ENCODE measurements at places on chromosomes 5 and 9. TPM values are rescaled to one million over a fixed set of nuclear protein-coding genes. Genes with fewer than 3 reads are reported as not detected.
A peak's percentile ranks its signal among the peaks of the same experiment; 100 is the strongest.

GRCh38 chr5:150272531-150272930 is 17.0 kb downstream of the CAMK2A start:
- peak; percentile 18 for DNase-seq

ANKRD18A gene
- total RNA-seq: 0.21 TPM

- no peak for DNase-seq
Observed at GRCh38 chr5:102889033-102889432, 133.9 kb downstream of the PAM start.

DNA sequence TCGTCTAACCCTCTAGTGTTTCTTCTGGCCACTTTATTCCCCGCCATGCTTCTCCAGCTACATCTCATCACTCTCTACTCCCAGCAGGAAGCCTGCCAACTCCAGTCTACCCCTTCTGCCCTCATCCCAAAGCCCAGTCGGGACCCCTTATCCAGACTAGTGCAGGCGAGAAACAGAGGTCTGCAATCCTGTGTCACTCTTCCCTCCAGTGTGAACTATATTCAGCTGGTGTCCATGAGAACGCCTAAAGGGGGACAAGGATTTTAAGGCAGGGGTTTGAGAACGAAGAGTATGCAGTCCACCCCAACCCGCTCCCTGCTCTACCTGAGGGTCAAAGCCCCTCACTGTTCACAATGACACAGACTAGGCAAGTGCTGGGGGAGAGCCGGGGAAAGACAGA is 41.7 kb upstream of the GABRP start:
- no peak for DNase-seq

DNA sequence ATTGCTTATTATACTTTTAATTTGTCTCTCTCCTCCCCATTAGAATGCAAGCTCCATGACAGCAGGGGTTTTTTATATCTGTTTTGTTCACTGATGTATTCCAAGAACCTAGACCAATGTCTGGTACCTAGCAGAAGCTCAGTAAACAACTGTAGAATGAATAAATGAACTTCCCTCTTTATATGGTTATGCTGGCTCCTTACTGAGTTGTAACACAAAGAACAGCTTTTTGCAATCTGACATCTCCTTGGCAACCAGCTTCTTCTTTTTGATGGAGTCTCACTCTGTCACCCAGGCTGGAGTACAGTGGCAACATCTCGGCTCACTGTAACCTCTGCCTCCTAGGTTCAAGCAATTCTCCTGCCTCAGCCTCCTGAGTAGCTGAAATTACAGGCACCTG is 13.6 kb downstream of the TRMO start:
- no peak for DNase-seq

GRCh38 chr5:31962351-31962751 is 211.8 kb downstream of the GOLPH3 start:
- no peak for DNase-seq

- DNase-seq: no peak
Observed at GRCh38 chr9:114250235-114250568, 72.7 kb upstream of the ORM1 start.

ADAMTS12 gene
- total RNA-seq: 0.88 TPM

- peak; percentile 44 for DNase-seq
Observed at GRCh38 chr5:7886849-7887475, 18.0 kb downstream of the MTRR start.

DNA sequence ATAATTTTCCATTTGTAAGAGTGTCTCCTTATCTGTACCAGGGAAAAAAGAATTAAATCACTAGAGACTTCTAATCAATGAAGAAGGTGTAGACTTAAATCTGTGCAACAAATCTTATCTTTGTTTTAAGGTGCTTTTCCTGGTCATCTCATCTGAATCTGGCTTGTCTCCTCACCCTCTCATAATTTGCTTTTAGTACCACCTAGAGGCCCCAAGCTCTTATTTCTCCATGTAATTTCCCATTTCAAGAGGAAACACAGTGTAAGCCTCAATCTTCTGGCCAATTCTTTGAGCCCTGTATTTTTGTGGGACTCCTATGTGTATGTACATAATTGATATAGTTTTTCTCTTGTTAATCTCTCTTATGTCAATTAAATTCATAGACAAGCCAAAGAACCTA is 1975.3 kb upstream of the CDH6 start:
- DNase-seq: no peak

GRCh38 chr9:124260769-124261603 is 3.2 kb downstream of the NEK6 start:
- DNase-seq: peak; percentile 80

GRCh38 chr9:9341203-9341602 is 1271.6 kb downstream of the PTPRD start:
- no peak for DNase-seq

MOCS2 gene
- total RNA-seq: 31.1 TPM

- peak; percentile 19 for DNase-seq
Observed at GRCh38 chr5:50325237-50325832, 115.8 kb downstream of the EMB start.

SNX30 gene
- 6.3 TPM for total RNA-seq

DNA sequence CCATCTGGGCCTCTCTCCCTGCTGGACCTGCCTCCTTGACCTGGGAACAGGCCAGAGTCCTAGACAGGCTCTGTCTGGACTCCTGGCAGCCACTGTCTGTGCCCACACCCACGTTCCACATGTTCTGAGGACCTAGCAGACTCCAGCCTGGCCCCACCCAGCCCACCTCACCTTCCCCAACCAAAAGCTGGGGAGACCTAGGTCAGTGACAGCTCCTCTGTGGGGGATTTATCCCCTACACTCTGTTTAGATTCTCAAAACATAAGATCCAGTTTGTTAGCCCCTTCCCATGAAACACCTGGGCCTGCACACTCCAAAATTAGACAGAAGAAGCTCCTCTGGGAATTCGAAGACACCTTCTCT is 59.8 kb upstream of the ADAMTS2 start:
- DNase-seq: no peak

NDOR1 gene
- 26.7 TPM for total RNA-seq

DNA sequence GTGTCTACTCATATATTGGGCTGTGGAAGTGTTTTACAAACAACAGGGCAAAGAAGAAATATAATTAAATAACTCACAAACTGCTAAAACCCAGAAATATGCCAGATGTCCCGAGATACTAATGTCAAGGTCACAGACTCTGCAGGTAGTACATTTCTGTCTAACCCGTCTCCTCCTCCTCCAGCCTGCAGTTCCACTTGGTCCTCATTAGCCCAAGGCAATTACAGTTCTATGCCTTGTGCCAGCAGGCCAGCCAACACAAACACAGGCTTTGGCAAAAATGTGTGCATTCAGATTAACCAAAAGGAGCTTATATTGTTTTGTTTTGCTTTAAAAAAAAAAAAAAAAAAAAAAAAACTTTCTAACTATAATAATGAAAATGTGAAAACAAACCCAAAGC is 148.8 kb downstream of the MYO10 start:
- peak; percentile 76 for DNase-seq

DNA sequence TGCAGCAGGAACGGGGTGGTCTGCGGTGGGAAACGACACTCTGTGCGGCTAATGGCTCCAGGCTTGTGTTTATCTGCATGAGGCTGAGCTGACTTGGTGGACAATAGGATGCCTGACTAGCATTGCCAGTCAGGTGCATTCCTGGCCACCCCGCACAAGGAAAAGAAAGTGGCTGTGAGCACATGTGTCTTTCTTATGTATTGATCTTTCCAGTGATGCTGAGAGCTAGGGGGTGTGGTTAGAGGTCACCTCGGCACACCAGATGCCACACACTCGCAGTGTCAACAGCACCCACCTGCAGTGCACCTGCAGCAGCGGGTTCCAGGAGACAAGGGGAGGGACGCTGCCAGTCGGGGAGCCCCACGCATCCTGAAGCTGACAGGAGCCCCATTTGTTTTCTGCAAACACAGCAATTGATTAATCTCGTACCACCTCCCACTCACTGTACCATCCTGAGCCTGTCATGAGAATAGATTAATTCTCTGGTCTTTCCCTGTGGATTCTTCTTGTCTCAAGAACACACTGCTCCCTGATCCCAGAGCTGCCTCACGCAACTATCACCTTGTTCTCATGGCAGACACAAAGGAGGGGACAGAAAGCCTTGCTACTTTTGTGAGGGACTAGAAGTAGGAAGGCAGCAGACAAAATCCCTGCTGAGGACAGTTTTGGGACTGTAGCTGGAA is 251.7 kb upstream of the WWC1 start:
- DNase-seq: no peak

GRCh38 chr5:72157625-72157962 is 50.3 kb downstream of the MAP1B start:
- DNase-seq: no peak

IL9 gene
- total RNA-seq: not detected

DNA sequence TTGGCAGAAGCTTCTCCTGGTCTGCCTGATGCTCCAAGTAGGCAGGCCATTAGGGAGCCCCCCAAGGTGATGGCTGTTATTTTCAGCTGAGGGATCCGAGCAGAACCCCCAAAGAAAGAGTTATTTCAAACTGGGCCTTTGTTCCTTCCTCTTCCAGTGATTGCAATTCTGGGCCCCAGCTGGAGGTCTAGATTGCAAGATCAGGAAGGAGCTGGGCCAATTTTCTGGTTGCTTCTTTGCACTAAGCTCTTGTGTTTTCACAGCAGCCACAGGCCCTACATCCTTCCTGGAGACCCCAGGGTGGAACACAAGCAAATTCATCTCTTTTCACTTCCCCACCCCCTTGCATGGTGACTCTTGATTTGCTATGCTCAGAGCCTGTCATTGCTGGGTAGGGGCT is 215.0 kb downstream of the SEMA6A start:
- peak; percentile 40 for DNase-seq

LCN10 gene
- total RNA-seq: not detected

FSD1L gene
- total RNA-seq: 7.5 TPM

- DNase-seq: no peak
Observed at GRCh38 chr9:132171702-132172101, 9.8 kb downstream of the NTNG2 start.

ENHO gene
- total RNA-seq: not detected

DNA sequence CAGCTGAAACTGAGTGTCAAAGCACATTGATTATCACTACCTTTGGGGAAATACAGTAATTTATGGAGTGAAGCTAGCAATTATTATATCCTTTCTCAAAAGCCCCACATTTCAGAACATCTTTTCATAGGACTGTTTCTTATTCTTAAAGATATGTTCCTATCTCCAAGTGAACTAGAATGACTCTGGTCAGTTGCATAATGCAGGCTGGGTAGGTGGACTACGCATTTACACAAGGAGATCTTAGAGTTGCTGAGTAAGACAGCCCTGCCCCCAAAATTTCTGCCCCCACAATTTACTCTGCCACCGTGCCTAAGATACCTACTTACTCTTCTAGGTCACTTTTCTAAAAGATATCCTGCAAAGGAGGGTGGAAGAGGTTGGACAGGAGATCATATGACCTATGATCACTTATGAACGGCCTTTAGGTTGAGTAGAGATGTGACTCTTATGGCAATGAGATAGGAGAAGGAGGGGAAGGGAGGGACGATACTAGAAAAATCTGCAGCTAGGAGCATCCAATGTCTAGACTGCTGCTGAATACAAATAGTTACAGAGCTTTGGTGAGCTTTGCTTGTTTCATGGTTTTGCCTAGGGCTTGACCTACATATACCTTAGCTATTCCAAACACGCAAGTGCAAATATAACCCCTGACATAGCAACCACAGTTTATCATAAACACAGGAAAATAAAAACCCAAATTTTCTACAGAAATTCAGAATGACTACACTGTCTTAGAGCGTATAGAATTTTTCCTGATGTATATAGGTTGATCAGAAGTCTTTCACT is 121.7 kb downstream of the GLIS3 start:
- no peak for DNase-seq

DNA sequence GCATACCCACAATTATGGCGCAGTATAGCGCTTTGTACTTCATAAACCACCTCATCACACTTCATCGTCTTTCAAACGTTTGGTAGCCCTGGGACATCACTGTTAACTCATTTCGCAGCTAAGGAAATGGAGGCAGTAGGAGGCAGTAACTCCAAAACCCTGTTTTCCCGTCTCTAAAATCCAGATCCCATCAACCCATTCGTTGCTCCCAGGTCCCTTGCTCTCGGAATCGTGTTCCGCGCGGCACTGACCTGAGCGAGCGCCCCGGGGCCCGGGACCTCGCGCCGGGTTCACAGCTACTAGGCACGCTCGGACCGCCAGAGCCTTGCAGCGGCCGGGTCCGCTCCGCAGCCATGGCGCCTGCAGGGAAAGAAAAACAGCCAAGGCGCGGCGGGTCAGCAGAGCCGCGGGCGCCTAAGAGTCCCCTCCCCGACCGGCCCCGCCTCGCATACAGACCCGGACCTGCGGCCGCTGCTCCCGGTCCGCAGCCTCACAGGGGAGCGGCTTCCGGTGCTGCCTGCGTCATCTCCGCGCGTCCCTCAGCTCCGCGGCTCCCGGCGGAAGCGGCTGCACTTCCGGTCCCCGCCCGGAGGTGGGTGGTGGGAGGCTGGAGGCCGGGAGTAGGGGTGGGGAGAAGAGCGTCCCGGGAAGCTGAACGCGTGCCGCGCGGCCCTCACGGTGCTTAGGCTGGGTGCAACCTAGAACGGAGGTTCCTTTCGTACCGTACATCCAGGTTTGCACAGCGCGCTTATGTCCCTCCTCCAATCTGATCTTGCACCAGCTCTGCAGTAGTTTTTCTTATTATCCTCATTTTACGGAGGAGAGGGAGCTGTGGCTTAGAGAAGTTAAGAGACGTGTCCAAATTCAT is at the start of gene FBXW2:
Gene FBXW2 (minus strand): TSS at position 519 of the 868 bp plus-strand sequence. CDS start 5,158 bp downstream, outside the sequence.
- DNase-seq: peak; percentile 92

- no peak for DNase-seq
Observed at GRCh38 chr5:30041291-30041690, 1152.2 kb upstream of the CDH6 start.

GRCh38 chr9:110241858-110242321 is 14.4 kb downstream of the TXN start:
- no peak for DNase-seq

- peak; percentile 63 for DNase-seq
Observed at GRCh38 chr5:93930098-93930497, 188.7 kb upstream of the POU5F2 start.

GRCh38 chr9:20023961-20024571 is 235.2 kb upstream of the SLC24A2 start:
- no peak for DNase-seq

TOMM5 gene
- 147 TPM for total RNA-seq

- no peak for DNase-seq
Observed at GRCh38 chr5:163978897-163979296, 473.5 kb downstream of the MAT2B start.

DNA sequence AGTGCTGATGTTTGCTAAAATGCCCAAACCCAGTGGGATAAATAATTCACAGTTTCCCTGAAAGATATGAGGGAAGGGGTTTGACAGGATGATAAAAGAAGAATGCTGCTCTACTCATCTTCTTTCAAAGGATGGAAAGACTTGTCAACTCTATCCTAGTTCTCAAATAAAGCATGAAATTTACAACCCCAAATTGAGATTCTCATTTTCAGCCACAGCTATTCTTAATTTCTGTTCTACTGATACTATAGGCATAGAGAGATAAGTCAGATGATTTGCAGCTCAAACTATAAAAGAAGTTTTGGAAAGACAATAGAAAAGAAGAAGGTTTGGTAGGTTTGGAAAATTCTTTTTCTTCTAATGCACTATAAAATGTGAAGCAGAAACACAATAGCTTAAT is 542.6 kb downstream of the CSNK1G3 start:
- no peak for DNase-seq

DNA sequence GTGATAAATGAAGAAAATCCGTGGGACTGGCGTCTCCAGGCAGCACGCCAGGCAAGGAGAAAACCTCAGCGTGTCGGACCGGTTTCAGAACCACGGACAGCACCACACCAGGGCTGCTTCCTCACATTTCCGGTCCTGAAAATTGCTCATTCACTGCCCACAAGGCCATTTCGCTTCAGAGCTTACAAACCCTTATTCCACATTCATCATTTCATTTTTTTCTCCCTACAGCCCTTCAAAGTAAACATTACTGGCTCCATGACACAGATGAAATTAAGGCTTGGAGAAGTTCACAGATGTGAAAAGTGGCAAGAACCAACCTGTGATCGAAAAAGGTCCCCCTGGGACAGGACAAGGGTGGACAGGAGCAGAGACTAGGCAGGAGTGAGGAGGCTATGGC is 1.5 kb upstream of the GPRIN1 start:
- peak; percentile 79 for DNase-seq

Data from endothelial cell of umbilical vein (primary cell).